Left ventricle myocardium superior (tissue), 1 donor: ENCODE measurements at places on chromosomes 5 and 9.

GRCh38 chr5:102375272-102375671 is 79.2 kb upstream of the SLCO4C1 start:
- DNase-seq = no peak

DNA sequence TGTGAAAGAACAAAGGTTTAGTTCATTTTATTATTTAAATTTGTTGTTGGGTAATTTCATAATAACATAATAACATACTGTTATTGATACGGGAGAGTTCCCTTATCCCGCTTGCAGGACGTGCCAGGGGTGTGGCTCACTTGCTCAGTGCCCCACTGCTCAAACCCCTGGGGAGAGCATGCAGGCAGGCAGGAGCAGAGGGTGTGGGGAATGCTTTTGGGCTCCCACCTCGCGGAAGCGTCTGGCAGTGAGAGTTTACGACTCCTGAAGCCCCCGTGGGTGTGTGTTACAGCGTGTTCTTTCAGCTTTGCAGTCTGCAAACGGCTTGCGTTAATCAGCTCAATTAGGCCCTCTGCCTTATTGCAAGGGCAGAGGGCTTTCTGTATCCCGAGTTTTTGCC is 675.9 kb downstream of the SEMA5A start:
- DNase-seq = no peak

DNA sequence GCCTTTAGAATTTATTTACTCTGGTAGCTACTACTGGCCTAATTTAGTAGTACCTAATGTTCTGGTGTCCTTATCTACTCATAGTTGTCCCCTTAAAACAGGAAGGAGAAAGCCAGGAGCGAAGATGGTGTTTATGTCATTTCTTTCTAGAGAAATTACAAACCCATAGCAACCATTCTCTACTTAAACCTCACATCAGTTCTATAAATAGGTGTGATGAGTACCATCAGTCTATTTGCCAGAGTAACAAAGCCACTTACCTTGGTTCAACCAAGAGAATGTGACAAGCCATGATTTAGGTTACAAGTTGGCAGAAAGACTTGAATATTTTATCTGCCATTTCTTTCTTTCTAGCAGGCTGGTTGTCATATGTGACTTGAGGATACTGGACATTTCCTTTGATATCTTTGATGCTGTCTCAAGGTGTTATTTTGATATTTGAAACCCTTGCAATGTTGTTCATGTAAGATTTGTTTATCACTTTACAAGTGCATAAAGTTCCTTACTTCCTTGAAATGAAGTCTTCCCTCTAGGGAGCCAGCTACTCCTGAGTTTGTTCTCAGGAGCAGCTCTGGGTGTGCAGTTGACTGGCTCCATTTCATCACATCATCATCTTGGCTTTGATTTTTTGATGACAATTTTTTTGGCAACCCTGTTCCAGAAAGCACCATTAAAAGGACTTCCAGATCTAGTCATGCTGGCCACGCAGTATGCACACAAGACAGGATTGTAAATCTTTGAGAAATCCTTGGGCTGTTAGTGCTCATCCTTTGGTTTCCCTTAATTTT is 286.8 kb downstream of the ARHGAP26 start:
- no peak for DNase-seq

DNA sequence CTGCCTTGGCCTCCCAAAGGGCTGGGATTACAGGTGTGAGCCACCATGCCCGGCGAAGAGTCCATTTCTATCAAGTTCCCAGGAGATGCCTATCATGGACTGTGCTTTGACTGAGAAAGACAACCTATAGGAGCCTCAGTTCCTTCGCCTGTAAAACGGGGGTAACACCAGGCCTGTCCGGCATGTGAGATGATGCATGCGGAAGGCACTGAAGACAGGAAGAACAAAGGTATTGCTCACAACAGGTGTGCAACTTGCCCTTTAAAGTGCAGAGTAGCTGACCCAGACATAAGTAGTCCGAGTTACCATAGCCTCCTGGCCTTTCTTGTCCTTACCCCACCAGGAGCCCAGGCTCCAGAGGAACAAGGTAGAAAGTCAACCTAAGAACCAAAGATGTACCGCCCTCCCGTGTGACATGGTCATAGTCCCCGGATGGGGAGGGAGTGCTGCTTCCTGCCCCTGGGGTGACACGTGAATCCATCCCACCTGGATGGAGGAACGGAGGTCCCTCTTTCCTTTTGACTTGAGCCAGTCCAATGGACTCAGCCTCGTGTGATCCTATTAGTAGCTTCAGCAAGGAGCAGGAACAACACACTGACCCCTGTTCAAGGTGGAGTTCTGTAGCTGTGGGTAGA is 60.3 kb downstream of the HSPA4 start:
- no peak for DNase-seq

- DNase-seq = no peak
These were observed 84.9 kb downstream of the RALGPS1 start for GRCh38 chr9:126999315-127000068.

DNA sequence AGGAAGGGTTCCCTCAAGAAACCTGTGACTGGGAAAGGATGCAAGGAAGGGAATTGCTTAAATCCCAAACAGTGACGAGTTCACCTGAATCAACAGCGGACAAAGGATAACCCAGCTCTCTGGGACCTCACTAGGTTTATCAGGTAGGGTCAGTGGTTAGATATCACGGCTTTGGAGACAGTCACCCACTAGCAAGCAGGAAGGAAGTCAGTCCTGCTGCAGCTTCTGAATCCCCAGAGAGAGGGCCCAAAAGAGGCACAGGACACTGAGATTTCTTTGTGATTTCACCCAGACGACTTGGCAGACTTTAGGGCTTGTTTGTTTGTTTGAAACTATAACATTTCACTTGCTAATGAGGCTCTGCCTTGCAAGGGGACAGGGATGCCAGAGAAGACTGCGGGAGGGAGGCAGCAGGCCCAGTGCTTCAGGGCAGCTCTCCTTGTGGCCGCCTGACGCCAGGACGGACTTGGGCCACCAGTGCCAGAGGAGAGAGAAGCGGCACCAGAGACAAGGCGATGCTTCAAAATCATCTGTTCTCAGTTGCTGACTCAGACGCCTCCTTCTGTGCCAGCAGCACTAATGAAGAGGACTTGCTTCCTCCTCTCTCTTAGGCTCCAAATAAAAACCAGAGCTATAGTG is 275.6 kb upstream of the SLC30A5 start:
- no peak for DNase-seq

DNA sequence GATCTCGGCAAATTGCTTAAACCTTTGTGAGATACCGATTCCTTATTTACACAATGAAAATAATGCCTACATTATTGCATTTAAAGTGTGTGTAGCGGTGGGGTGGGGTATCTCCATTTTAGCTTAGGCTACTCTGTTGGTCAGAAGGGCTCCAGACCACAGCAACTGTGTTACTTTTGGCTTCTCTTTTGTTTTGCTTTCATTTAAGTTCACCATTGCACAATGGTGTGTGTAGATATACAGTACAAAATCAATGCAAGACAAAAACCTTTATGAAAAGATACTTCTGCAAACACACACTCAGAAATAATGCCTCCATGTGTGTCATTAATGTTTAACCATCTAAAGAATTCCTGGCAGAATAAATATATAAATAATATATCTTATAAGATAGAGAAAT is 279.4 kb downstream of the FBXL17 start:
- DNase-seq = no peak

DNA sequence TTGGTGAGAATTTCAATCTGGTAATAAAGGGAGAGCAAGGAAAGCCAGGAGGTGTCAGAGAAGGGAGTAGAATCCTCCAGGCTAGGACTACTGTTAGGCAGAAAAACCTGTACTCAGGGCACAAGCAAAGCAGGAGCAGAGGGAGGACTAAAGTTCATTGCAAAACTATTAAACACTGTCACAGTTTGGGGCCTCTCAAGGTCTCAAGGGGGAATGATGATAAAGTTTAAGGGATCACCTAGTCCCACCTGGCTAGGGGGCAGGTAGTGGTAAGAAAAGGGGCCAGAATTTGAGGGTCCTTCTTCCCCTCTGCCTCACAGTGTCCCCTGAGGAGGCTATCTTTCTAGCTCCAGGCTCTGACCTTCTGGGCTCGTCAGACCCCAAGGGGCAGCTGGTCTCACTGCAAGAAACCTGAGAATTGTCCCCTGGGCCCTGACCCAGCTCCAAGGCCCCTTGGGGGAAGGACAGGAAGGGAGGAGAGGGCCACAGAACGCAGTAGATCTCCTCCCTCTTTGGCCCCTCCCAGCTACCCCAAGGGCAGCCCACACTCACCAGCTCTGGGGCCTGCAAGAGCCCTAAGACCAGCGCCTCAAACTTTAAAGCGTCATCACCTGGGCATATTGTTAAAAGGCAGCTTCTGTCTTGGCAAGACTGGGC is 974 bp downstream of the CCDC69 start:
- peak; percentile 56 for DNase-seq

- DNase-seq = no peak
These were observed 98.5 kb downstream of the ARSB start for GRCh38 chr5:78886341-78887230.

- no peak for DNase-seq
These were observed 24.4 kb upstream of the VDAC1 start for GRCh38 chr5:134029156-134029555.

GRCh38 chr5:88678770-88679381 is 204.1 kb downstream of the MEF2C start:
- no peak for DNase-seq

GRCh38 chr5:160548949-160549645 is 127.4 kb downstream of the PTTG1 start:
- no peak for DNase-seq

- DNase-seq = no peak
These were observed 198.8 kb upstream of the EFNA5 start for GRCh38 chr5:107869438-107870115.

DNA sequence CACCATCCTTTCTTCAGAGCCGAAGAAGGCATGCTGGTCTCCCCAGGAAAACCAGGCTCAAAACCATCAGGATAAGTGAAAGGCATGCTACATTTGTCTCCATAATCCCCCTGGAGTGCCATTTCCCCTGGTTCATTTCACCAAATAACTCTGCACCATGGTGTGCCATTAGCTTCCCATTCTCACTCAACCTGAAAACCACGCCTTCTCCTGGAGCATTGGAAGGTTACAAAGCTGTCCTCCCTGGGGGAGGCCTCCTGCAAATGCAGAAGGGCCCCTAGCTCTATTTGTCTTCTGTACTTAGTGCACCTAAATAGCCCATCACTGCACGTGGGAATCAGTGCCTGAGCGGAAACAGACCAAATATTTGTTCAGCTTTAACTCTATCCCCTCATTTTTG is 90.2 kb upstream of the ICE1 start:
- DNase-seq = no peak

- no peak for DNase-seq
These were observed 272.3 kb downstream of the ZSWIM6 start for GRCh38 chr5:61604076-61605025.

GRCh38 chr5:110768138-110768860 is 29.5 kb downstream of the SLC25A46 start:
- no peak for DNase-seq

DNA sequence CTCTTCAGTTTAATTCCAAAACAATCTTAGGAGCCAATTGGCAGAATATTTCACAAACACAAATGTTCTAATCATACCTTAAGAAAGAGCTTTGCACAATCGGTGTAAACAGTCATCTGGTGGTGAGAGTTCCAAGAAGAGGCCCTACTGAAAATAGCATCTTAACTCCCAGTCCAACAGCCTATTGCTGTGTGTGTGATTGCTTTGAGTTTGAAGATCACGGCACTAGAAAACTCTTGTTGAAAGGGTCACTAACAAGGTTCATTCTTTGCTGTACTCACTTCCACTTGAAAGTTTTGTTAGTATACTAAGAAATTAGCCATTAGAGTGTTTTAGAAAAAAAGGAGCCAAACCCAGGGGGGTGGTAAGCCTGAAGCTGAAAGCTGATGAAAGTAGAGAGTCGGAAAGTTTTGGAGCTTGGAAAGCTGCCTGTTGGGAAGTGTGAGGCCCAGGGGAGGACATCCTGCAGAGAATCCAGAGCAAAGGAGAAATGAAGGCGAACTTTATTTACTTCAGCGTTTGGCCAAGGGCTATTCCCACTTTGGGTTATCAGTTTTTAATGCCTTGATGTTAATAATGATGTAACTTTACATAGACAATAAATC is 180.3 kb upstream of the GHR start:
- no peak for DNase-seq

DNA sequence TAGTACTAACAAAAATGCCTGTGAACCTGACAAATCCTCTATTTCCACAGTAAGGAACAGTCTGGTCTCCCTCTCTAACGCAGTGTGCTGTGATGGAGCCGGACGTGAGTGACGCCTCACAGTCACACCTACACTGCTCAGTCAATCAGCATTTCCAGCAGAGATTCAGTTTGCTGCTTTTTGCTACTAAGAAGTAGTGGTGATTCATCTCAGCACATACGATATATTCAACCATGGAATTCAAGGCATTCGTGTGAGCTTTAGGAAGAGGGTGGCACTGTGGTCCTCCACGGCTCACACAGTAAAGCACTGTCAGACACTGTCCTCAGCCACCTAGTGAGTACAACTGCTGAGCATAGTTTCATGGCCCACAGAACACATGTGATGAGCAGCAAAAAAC is 70.9 kb downstream of the SETX start:
- no peak for DNase-seq

- DNase-seq = no peak
These were observed 23.2 kb upstream of the CARNMT1 start for GRCh38 chr9:75051285-75051684.

DNA sequence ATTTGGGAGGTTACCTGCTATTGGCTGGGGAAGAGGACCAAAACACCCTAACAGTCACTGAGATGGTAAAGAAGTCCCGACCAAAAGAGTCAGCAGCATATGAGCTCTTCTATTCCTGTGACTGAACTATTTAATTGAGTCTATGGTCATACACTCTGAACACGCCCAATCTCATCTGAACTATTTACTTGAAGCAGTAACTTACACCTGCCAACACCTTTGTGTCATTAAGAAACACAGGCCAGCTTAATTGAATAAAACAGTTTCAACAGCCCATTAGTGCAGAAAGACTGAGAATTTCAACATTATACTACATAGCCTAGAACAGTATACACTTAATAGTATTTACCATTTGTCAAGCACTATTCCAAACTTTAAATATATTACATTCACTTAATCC is 47.8 kb downstream of the NR6A1 start:
- DNase-seq = no peak

GRCh38 chr9:99606296-99606695 is 215.4 kb upstream of the NR4A3 start:
- DNase-seq = no peak

- no peak for DNase-seq
These were observed 77.7 kb downstream of the FOXD1 start for GRCh38 chr5:73370640-73371583.

DNA sequence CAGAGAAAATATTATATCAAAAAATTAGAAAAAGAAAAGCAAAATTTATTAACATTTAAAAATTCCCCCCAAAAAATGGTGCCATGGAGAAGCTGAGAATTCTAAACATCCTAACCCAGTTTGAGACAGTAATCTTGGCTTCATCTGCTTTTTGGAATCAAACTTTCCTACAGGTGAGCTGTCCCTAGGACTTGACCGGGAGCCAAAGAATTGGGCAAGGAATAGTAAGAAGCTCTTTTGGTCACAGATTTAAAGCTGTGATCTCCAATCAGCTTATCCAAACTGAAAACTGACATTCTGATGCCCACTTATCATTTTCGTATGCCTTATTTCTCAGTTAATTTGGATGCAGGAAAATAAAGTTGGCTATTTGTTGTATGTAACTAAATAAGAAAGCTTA is 457.3 kb upstream of the DMAC1 start:
- no peak for DNase-seq
